Vein endothelial cell (primary cell): ENCODE measurements at places on chromosomes 3 and 15. TPM values are rescaled to one million over a fixed set of nuclear protein-coding genes. Genes with fewer than 3 reads are reported as not detected.

The TRAT1 gene
- not detected in 2 replicates for total RNA-seq

The AHSG gene
- total RNA-seq = not detected in 2 replicates

The RTP1 gene
- total RNA-seq = not detected in 2 replicates

The NCK1 gene
- 42.5 and 60.9 TPM in 2 replicates for total RNA-seq

The ZMYND10 gene
- total RNA-seq = 0.19 TPM in 1 of 2 replicates, not detected in the other

The GOLGA6A gene
- not detected in 2 replicates for total RNA-seq

The CCR1 gene
- not detected in 2 replicates for total RNA-seq

The WDR76 gene
- 10.1 and 28.7 TPM in 2 replicates for total RNA-seq

The RHOV gene
- total RNA-seq = under 0.01 and 0.10 TPM in 2 replicates

The ALDH1A2 gene
- 39.8 and 51.1 TPM in 2 replicates for total RNA-seq

The TM4SF1 gene
- 957 and 972 TPM in 2 replicates for total RNA-seq

The ITIH1 gene
- total RNA-seq = not detected in 2 replicates

The CKMT1B gene
- not detected in 2 replicates for total RNA-seq

The NEK10 gene
- total RNA-seq = 2.3 and 11.6 TPM in 2 replicates

The ZNF197 gene
- total RNA-seq = 9.8 and 11.4 TPM in 2 replicates

The RBPMS2 gene
- total RNA-seq = under 0.01 TPM in 1 of 2 replicates, not detected in the other
